ENCODE measurements at places on chromosomes 3 and 15.

GRCh38 chr3:7574435-7574834 lies 713.5 kb downstream of the GRM7 start:
- DNase-seq: no peak

DNA sequence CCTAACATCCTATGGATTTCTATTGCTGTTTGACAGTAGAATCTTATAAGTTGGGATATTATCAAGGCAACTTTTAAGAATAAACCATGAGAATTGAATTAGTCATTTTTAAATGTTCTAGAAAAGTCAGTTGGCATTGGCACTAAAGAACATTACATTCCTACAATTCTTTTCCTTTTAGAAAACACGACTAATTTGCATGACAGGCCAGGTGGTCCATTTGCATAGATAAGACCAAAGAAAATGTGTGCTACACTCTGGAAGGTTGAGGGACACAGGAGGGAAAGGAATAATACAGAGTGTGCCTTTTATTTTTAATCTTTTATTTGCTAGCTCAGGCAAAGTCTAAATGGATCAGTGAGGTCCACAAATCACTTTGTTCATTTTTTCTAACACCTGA lies 962.3 kb downstream of the EPHA3 start:
- no peak for DNase-seq

GRCh38 chr3:73435055-73435454 lies 189.7 kb downstream of the PDZRN3 start:
- no peak for DNase-seq

DNA sequence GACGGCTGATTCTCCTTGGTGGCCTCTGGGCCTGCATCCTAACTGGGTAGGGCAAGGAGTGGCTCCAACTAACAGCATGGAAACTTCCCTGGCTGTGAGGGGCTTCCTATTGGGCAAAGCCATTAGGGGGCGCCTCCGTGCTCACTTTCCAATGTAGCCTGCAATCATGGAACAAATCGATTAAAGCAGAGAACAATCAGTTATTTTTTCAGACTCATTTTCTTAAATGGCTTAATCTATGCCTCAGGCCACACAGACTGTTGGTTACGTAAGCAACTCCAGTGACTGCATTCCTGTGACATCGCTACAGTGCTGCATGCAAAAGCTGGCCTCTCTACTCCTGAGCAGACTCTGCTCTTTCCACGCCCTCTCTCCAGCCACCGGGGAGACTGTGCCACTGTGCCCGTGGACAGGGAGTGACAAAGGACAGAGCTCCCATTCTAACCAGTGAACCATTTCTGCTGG lies 278.9 kb downstream of the KLF13 start:
- DNase-seq: no peak

DNA sequence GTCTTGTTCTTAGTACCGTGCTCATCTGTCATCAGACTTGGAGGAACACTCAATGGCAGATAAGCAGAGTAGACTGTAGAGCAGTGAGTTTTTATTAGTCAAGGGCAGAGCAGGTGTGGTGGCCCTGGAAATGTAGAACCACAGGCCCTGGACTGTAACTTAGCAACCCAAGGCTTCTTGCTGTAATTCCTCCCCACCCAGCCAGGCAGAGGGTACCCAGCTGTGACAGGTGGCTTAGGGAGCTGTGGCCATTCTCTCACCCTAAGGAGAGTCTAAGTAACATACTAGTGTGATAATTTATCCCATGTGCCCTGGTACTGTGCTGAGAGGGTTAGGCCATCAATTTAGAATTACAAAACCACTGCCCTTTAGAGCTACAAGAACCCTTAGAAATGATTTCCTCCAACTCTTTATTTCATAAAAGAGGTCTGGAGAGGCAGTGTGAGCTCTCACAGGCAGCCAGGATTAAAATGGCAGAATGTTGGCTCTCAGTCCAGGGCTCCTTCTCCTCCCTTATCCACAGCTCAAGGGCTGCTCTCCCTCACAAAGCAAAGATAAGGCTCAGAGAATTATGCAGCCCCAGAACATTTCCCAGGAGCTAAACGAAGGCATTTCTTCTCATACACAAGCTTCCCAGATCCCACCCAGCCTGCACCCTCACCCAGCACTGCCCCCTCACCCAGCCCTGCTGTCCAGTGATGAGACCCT lies 3.0 kb downstream of the POMGNT2 start:
- no peak for DNase-seq

GRCh38 chr3:53726643-53727042 lies 119.6 kb downstream of the CHDH start:
- no peak for DNase-seq

GRCh38 chr3:61807865-61808276 lies 246.5 kb downstream of the PTPRG start:
- no peak for DNase-seq

DNA sequence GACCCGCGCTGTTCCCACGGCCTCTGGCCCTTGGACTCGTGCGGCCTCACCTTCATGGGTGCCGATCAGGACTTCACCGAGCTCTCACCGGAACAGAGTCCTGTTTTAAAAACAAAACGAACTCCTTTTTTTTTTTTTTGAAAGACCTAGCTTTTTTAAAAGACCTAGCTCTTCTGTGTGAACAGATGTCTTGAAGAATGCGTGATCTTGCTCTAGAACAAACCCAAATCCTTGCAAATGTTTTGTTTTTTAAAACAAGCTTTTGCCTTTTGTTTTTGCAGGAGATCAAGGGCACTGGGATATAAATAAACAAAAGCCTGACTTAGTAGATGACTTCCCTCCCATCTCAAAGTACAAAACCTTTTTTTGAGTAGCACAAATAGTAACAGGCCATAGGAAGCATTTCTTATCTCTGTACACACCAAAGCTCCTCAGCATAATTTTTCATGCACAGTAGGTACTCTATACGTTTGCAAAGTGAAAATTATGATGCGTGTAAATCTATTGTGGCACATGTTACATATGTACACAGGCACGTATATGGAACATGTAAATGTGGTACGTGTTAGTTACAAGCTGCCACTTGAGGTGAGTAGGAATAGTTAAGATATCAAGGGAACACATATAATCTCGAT lies 1.1 kb upstream of the MSL2 start:
- no peak for DNase-seq

- DNase-seq: no peak
Observed at GRCh38 chr3:194032828-194033435, 103.0 kb upstream of the HES1 start.

DNA sequence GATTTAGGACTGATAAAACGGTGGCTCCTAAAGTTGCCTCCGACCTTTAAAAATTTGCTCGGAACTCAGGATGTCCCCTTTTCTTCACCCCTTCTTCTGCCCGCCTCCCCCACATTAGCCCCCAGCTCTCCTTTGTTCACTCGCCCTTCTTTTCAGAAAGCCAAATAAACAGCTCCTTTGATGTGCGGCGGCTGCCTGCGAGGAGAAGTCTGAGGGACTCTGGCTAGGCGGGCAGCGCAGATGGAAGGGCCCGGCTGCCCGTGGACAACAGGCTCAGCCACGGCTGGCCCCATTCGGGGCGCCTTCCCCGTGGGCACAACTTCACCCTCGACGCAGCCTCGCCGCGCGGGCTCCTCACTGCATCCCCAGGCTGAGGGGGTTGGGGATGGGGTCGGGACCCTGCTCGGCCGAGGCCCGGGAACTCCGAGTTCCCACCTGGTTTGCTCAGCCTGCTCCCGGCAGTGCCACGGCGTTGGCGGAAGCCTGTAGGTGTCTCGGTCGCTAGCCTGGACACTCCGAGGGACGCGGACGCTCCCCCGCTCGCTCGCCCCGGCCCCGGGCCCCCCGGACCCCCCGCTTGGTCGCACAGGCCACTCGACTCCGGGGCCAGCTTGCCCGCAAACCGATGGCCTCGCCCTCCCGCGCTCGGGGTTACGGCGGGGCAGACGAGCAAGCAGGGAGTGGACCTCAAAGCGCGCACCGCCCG lies 897 bp upstream of the TLE3 start:
- peak; percentile 52 for DNase-seq

- DNase-seq: no peak
Observed at GRCh38 chr3:30356866-30357753, 249.3 kb upstream of the TGFBR2 start.

GRCh38 chr15:40190591-40190990 lies 29.7 kb downstream of the BUB1B start:
- no peak for DNase-seq

DNA sequence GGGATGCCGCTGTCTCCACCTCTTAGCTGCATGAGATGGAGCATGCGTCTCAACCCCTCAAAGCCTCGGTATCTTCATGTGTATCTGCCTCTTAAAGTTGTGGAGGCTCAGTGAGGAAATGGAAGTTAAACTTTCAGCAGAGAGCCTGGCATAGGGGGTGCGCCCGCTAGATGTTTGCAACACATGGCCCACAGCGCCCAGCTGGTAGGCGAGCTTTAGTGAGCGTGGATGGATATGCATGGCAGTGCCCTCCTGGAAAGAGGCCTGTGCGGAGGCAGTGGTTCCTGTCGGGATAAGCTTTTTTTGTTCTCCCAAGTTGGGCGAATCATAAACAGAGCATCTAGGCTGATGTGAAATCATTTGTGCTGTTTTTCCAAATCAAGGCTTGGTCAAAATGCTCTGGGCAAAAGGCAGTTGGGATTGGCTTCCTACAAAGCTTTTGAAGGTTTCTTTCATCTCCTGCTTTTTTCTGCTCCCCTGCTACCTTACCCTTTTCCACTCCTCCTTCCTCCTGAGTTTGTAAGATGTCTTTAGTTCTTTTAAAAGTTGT lies 272.4 kb upstream of the TPM1 start:
- no peak for DNase-seq

DNA sequence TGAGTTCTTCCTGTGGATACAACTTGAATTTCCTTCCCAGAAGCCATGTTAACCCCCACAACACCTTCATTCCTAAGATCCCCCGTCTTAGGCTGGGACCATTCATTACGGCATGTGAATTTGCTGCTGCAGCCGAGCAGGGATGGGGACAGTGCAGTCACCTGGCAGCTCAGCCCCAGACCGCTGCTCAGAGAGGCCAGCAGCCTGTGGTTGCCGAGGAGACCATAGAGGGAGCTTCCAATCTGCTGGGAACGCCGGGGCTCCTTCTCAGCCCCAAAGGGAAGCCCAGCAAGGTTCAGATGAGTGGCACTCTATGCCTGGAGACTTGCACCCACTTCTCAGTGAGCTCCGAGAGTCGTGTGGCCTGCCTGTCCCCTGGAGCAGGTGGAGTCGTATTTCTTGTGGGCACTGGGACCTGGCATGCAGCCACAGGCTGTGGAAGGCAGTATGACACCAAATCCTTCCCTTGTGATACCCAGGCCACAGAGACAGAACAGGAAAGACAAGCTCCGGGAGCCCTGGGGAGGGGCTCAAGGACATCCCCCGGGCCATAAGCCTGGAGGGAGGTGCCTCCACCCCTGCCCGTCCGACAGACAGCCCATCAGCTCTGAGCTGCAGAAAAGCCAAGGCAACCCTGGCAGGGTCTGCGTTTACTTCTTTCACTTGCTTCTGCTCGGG lies 167.3 kb downstream of the FAM43A start:
- DNase-seq: no peak

DNA sequence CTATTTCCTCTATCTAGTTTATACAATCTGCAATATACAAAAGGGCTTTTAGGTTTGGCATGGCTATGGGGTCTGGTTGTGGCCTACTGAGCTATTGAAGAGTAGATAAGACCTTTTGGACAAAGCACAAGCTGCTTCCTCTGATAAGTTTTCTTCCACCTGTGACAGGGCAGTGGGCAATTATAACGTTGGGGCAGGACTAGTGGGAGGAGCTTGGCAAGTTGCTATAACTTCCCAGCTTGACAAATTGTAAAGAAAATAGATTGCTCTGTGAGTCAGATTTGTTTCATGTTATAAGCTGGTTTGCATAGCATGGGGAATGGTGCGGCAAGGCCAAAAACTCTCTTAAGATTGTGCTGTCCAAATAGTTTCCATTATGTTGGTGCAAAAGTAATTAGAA lies 64.9 kb downstream of the SLC7A14 start:
- DNase-seq: no peak

DNA sequence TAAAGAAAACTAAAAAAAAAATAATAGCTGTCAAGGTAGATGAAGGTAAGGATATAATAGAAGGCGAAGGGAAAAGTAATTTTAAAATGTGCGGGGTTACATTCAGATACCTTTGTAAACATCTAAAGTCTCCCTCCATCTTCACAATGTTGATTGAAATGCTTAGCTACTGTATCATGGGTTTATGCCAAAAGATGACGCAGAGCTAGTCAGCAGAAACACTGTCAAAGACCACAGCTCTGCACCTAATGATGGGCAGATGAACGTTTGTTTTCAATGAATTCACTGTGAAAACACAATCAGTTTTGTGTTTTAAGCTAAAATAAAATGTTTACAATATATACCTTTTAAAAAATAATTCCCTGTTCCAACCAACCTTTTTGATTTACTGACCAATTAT lies 61.2 kb downstream of the RFTN1 start:
- no peak for DNase-seq

GRCh38 chr3:129490273-129490675 lies 38.2 kb upstream of the RHO start:
- DNase-seq: peak; percentile 41

DNA sequence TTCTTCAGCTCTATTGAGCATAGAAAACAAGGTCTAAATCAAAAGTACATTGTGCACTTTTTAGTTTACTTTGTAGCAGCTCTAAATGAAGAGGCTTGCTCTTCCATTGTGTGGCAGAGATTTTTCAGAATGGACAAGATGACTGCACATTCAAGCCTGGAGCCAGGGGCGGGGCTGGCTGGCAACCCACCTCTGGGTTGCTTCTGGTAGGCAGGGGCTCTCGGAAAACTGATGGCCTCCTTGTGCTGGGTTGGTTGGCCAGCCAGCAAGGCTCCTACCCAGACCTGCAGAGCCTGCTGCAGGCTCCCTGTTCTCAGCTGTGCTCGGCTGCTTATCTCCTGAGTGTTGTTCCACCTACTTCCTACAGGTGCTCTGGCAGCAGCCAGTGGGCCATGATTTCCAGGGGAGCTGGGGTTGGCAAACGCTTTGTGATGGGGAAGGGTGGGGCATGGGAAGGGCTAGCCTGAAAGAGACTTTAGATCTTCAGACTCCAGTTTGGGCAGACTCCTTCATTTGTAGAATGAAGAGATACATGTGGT lies 8.8 kb downstream of the BSN start:
- no peak for DNase-seq

GRCh38 chr3:167736264-167736787 lies 805 bp downstream of the SERPINI1 start:
- no peak for DNase-seq

DNA sequence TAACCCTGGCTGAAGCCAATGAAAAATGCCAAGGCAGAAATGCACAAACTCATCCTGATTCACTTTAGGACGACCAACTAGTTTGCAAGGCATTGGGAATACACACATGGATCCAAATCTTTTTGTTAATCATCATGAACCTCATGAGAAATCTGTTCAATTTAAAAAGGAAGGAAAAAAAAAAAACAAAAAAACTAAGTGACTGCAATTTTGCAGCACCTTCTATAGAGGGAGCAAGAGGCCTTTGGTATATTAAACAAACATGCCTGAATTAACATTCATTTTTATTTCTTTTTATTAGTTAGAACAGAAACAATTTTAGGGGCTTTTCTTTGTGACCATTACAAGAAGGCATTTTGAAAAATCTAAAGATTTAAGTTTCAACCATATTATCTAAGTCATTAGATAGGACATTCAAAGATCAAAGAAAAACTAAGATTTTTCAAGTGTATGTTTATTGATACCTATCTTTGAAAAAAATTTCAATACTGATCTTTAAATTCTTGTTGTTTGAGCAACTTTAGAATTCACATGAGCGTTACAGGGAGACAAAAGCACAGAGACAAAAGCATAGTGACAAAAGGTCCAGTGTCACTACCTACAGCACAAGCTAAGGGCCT lies 182.4 kb downstream of the CBLB start:
- DNase-seq: no peak
